Kidney (tissue), 22 donors: ENCODE measurements at places on chromosomes 1 and 21. TPM values are rescaled to one million over a fixed set of nuclear protein-coding genes. Genes with fewer than 3 reads are reported as not detected.

GRCh38 chr1:62407398-62408009 lies 29.3 kb upstream of the USP1 start:
- H3K36me3 ChIP-seq, result no peaks in the 10 kb centered on the region
- DNase-seq, result peak; percentile 86
- no peaks in the 10 kb centered on the region for H3K27me3 ChIP-seq
- H3K4me1 ChIP-seq, result no peaks in the 10 kb centered on the region
- no peak overlapping the region for H3K27ac ChIP-seq

GRCh38 chr21:39984286-39984991 lies 117.2 kb downstream of the PCP4 start:
- no peaks in the 10 kb centered on the region for H3K4me1 ChIP-seq
- no peak for DNase-seq
- no peaks in the 10 kb centered on the region for H3K27me3 ChIP-seq
- H3K4me3 ChIP-seq, result no peak overlapping the region

DNA sequence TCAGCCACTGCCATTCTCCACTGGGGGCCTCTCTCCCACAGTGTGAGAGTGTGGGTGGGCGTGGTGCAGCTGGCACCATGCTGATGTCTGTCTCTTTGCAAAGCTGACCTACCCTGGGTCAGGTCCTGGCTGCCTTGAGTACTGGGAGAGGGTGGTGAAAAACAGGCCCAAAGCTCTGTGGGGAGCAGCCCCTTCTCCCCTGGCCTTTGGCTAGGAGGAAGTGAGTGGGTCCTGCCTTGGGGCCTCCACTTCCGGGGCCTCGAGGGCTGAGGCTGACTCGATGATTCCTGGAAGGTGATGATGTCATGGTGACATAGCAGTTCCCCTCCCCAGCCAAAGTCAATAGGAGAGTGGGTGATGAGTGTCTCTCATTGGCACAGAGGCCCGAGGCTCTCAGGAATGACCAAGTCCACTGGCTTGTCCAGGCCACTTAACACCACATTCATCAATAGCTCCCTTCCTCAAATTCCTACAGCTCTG lies 53.0 kb downstream of the IER5 start:
- H3K4me1 ChIP-seq, result peaks cover 10% of the 10 kb centered on the region
- H3K27ac ChIP-seq, result no peak overlapping the region
- no peaks in the 10 kb centered on the region for H3K36me3 ChIP-seq
- DNase-seq, result no peak
- H3K27me3 ChIP-seq, result no peaks in the 10 kb centered on the region

- no peak for DNase-seq
- no peaks in the 10 kb centered on the region for H3K27me3 ChIP-seq
- H3K27ac ChIP-seq, result no peak overlapping the region
- H3K4me3 ChIP-seq, result no peak overlapping the region
Measured at GRCh38 chr1:192439373-192440025, 122.7 kb downstream of the RGS21 start.

DNA sequence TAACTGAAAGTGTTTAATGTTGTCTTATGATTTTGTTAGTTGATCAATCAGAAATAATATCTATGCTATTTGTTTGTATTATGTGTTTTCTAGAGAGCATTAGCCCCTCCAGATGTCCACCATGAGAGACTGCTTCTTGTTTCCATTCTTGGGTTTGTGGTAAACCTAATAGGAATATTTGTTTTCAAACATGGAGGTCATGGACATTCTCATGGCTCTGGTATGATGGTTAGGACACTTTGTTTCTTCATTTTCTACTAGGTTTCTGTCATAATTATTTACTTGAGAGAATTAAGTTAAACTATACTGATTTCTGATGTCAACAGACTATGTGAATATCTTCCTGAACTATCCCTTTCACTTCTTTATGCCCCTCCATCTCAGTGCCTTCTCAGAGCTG lies 16.1 kb downstream of the SLC30A7 start:
- H3K4me1 ChIP-seq, result no peaks in the 10 kb centered on the region
- no peaks in the 10 kb centered on the region for H3K27me3 ChIP-seq
- no peak for DNase-seq
- H3K36me3 ChIP-seq, result peaks cover 9% of the 10 kb centered on the region
- no peak overlapping the region for H3K4me3 ChIP-seq

DNA sequence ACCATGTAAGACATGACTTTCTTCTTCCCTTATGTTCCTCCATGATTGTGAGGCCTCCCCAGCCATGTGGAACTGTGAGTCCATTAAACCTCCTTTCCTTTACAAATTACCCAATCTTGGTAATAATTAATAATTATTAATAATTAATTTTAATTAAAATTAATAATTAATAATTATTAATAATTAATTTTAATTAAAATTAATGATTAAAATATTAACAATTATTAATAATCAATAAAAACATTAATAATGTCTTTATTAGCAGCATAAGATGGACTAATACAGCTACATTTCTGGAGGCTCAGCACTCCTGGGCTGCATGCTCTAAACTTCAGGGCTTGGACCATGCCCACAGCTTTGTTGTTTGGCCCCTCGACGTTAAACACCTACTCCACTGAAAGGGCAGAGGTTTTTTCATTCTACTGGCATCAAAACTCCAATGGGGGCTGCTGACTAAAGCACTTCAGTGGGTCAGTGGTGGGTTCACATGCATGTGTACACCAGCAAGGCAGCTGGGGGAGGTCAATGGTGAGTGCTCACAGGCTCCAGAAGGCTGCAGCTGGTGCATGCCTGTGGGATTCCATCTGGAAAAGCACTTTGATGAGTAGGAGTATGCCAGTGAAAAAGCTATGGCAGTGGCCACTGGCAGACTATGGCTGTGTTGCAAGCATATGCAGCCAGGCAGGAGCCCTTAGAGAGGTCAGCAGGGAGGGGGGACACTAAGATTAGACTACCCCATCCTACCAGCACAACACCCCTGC lies 561.3 kb downstream of the NCAM2 start:
- DNase-seq, result peak; percentile 2
- H3K36me3 ChIP-seq, result no peaks in the 10 kb centered on the region
- no peak overlapping the region for H3K27ac ChIP-seq
- no peaks in the 10 kb centered on the region for H3K27me3 ChIP-seq
- no peaks in the 10 kb centered on the region for H3K4me1 ChIP-seq

DNA sequence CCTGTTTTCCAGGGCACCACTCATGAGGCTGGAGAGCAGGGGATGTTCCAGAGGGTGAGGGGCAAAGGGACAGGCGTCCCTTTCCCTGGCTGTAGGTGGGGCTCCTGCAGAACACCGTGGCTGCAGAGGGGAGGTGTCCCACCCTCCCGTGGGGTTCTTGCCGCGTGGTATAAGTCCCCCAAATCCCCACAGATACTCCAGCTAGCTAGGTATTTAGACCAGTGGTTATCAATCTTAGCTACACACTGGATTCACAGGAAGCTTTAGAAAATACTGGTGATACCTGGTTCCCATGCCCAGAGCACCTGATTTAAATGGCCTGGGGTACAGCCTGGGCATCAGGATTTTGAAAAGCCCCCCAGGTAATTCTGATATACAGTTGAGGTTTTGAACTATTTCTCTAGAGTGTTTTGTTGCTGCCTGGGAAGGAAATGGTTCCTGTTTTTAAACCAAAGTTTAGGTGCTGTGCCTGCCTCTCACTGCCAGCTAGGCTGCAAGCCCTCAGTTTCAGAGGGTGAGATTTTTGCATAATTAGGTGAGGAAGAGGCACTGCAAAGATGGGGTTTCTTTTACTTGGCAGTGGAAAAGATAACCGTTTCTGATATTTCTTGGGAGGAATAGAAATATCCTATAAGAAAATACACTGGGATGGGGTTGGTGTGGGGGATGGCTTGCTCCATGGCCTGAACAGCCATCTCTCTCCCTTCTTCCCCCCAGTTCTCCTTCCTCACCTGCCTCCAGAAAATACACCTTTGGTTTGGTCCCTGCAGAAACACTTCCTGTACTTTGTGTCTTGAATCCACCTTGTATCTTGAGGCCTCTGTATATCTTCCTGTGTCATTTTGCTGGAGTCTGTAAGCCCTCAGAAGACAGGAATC lies 51.7 kb downstream of the RASSF5 start:
- no peaks in the 10 kb centered on the region for H3K27me3 ChIP-seq
- no peak for DNase-seq
- no peaks in the 10 kb centered on the region for H3K36me3 ChIP-seq
- H3K27ac ChIP-seq, result no peak overlapping the region
- H3K4me3 ChIP-seq, result no peak overlapping the region
- H3K4me1 ChIP-seq, result peaks cover 15% of the 10 kb centered on the region

DNA sequence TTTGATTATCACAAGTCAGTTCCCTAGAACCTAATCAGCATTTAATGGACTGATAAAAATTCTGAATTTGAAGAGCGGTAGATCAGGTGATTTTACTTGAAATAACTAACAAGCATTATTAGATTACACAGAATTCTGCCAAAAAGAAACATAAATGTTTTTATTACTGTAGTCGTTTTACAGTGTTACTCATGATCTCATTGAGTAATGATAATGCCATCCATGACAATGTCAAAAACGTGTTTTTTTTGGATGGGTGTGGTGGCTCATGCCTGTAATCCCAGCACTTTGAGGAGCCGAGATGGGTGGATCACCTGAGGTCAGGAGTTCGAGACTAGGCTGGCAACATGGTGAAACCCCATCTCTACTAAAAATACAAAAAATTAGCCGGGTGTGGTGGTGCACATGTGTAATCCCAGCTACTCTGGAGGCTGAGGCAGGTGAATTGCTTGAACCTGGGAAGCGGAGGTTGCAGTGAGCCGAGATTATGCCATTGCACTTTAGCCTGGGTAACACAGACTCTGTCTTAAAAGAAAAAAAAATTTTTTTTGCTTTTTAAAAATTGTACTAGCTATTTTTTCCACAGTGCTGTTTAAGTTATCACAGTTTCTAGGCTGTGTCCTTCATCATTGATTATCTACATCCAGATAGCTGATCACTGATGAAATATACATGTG lies 56.6 kb downstream of the LAMC1 start:
- H3K27ac ChIP-seq, result no peak overlapping the region
- DNase-seq, result no peak
- H3K4me3 ChIP-seq, result no peak overlapping the region
- H3K36me3 ChIP-seq, result no peaks in the 10 kb centered on the region
- H3K27me3 ChIP-seq, result no peaks in the 10 kb centered on the region

Gene SLC44A5
- 5.0 TPM for polyA plus RNA-seq
